ENCODE measurements at places on chromosomes 7 and 10.

DNA sequence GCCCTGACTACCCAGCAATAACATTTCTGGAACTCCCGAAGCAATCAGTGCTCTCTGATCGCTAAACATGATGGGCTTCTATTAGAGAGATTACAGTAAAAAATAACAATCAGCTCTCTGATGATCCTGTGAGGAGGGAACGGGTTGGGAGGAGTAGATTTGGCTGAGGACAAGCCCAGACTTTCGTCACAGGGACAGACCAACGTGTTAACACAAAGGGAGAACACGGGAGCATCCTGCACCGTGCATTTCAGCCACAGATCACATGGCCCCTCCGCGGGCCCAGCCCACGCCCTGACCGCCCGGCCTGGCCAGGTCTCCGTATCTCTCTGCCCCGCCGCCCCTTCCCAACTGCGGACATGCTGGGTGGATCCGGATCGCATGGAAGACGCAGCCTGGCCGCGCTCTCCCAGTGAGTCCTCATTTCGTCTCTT, 95.0 kb upstream of the AGBL3 start:
- no peak for DNase-seq

DNA sequence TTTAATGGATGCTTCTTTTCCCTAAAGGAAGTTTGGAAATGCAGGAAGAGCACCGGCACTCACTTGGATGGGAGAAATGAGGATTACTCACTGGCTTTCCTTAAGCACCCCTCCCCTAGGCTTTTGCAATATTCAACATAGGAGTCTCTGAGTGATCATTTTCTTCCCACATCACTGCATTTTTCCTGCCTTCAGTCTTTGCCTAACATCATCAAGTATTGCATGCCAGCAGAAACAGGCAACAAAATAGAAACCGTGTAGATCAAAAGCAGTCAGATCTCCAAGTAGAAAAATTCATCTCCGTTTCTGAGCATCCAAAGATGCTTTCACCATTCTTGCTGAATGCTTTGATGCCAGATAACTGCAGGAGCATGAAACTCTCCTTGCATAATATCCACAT, 119.9 kb downstream of the ADCYAP1R1 start:
- no peak for DNase-seq

- DNase-seq: no peak
Measured at GRCh38 chr10:91694170-91694794, 61.4 kb upstream of the PPP1R3C start.

- DNase-seq: peak; percentile 23
Measured at GRCh38 chr7:142391191-142391992, 133.5 kb upstream of the PRSS58 start.

DNA sequence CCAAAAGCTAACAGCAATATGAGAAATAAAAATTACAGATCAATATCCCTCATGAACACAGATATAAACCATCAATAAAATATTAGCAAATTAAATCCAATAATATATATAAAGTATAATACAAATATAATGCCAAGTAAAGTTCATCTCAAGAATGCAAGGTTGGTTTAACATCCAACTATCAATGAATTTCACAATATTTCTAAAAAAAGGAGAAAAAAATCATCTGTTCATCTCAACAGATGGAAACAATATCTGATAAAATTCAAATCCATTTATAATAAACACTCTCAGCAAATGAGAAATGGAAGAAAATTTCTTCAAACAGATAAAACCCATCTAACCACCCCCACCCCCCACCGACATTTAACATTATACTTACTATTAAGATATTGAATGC, 86.9 kb downstream of the SIRT1 start:
- no peak for DNase-seq

- DNase-seq: no peak
Measured at GRCh38 chr10:30662814-30663213, 33.3 kb upstream of the LYZL2 start.

- DNase-seq: peak; percentile 18
Measured at GRCh38 chr10:110364531-110364937, 59.8 kb upstream of the SMNDC1 start.

DNA sequence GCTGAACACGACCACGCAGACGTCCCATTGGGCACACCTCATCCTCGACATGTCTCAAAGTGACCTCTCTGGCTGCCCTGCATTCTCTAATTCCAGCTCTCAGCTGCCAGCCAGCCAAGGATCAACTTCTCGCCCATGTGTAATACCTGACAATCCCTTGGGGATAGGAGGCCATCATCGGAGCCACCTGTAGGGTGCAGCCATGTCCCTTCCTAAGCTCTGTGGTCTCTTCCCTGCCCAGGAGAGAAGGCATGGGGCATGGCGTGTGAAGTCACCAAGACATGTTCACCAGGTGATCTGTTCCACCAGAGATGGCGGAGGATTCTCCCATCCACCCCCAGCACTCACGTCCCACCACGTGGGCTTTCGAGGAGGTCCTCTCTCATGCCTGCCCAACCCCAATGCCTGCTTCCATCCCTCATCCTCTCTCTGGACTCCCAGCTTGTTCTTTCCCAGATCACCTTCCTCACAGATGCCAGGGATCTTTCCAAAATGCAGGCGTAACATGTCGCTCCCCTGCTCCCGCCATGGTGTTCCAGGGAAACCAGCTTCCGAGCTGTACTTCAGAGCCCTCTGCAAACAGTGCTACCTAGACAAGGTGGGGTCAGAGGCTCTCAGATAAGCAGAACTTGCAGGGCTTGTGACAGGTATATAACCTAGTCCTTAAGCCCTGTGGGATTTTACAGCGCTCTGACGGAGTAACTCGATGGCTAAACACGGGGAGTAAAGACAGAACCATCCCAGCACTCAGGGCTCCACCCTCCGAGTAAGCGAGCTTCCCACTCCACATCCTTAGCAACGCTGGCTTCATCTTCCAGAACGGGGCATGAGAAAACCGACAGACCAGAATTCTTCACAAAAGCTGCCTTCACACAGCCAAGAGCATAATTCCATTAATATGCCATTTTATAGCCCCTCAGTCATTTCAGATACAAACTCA, 41.1 kb downstream of the BRI3 start:
- no peak for DNase-seq

- DNase-seq: no peak
Measured at GRCh38 chr10:77355844-77356243, 281.8 kb downstream of the KCNMA1 start.

- DNase-seq: no peak
Measured at GRCh38 chr7:151426904-151427704, 12.8 kb downstream of the CRYGN start.

DNA sequence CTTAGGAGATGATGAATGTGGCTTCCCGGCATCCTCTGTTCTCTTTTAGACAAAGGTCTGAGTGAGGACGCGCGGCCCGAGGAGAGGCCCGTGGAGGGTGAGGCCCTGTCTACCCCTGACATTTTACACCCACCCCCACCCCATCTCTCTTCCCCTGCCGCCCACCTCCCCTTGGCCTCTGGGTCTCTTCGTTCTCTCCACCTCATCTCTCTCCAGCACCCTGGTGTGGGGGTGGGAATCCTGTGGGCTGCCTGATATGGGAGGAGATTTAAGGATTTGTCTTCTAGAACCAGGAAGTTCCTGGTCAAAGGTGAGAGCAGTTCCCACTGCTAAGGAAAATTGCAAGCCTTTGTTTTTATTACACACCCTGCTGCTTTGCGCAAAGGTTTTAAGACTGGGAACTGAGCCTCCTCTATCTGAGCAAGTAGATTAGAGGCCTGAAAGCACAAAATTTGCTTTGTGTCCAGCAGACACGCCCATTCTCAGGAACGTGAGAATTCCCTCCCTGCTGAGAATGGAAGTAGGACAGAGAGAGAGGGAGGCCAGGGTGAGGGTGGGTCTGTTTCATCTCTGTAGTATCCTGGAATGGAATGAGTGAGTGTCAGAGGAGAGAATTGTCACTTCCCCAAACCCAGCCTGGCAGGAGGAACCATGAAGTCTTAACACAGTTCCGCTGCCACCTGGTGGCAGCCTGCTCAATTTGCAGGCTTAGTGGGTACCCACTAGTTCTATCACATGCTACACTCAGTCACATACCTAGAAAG, 91.2 kb downstream of the GTF2IRD1 start:
- DNase-seq: peak; percentile 9

DNA sequence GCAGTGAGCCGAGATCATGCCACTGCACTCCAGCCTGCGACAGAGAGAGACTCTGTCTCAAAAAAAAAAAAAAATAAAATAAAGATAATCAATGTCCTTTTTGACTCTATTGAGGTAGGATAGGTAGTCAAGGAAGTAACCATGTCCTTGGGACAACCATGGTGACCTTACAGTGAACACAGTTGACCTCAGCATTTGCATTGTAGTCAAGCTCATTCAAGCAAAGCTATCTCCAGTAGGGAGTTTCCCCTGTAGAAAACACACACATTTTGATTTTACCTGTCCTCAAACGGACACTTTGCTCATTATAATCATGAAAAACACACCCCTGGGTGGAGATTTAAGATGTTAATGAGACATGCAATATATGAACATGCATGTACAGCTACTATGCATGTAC, 171.7 kb downstream of the KIF20B start:
- no peak for DNase-seq

GRCh38 chr10:71754562-71754961, 18.8 kb downstream of the VSIR start:
- DNase-seq: no peak

- no peak for DNase-seq
Measured at GRCh38 chr10:123742751-123743440, 76.7 kb downstream of the GPR26 start.

- DNase-seq: no peak
Measured at GRCh38 chr10:17174626-17175025, 26.8 kb downstream of the TRDMT1 start.

DNA sequence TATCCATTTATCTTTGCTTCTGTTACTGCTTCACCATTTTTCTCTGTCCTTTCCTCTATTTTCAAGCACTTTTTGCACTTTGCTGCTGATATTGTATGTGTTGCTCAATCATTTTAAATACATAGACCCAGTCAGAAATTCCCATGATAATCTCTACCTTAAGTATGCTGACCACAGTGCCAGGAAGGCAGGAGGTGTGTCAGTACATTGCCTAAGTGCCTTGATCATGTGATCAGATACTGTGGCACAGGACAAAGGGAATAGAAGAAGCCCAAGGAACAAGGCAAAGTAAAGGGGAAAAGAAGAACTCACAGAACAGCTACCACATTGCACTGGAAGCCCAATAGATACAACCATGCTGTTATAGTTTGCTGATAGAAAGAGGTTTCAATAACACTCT, 53.7 kb upstream of the CD36 start:
- DNase-seq: no peak

- DNase-seq: no peak
Measured at GRCh38 chr7:1933066-1933750, 263.1 kb downstream of the ELFN1 start.

DNA sequence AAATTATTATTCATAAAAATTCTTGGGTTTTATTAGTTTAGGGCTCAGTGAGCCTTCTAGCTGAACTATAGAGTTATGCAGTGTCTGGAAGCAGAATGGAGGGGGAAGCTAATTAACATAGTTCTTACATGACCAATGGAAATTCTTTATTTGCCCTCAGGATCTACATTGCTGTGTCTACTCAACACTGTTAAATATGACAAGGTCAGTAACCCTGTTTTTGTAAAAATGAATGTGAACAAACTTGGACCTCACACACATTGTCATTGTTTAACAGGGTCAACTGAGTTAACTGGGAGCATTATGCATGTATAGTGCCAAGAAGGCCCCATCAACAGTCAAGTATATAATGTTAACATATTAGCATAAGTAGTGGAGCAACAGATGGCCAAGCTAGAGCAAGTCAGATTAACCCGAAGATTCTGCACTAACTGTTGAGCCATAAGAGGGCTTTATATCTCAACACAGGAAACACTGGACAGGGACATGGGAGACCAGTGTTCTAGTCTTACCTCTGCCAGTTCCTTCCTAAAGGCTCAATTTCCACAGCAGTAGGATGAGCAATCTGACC, 122.5 kb upstream of the SEM1 start:
- no peak for DNase-seq

DNA sequence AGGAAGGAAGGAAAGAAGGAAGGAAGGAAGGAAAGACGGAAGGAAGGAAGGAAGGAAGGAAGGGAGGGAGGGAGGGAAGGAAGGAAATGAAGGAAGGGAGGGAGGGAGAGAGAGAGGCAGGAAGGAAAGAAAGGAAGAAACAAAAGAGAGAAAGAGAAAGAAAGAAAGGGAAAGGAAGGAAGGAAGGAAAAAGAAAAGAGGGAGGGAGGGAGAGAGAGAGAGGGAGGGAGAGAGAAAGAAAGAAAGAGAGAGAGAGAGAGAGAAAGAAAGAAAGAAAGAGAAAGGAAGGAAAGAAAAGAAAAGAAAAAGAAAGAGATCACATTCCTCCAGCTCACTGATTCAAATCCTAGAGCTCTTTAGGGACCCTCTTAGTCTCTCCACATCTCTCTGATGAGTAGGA, 24.7 kb downstream of the ELN start:
- no peak for DNase-seq

DNA sequence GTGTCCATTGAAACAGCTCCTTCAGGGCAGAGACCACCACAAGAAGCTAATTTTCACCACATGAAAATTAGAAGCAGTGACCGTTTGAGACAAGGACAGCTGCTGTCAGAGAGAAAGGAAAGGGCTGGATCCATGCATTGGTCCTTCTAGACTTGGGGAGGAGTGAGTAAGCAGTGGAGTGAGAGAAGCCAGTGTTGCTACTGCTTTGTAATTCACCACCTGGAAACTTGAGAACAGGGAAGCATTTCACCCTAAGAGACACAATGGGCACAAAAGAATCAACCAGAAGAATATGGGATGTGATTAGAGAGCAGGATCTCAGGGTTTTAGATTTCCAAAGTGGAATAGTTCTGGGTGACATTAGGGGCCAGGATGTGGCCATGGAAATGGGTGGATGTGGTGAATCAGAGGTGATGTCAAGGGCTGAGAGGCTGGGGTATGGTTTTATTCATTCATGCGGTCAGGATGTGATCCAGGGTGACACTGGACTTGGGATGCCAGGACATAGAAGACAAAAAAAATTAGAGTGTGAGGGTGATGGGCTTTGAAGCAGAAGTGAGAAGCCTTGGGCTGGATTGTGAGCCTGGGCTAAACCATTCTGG, 61.6 kb downstream of the DENND11 start:
- DNase-seq: no peak

DNA sequence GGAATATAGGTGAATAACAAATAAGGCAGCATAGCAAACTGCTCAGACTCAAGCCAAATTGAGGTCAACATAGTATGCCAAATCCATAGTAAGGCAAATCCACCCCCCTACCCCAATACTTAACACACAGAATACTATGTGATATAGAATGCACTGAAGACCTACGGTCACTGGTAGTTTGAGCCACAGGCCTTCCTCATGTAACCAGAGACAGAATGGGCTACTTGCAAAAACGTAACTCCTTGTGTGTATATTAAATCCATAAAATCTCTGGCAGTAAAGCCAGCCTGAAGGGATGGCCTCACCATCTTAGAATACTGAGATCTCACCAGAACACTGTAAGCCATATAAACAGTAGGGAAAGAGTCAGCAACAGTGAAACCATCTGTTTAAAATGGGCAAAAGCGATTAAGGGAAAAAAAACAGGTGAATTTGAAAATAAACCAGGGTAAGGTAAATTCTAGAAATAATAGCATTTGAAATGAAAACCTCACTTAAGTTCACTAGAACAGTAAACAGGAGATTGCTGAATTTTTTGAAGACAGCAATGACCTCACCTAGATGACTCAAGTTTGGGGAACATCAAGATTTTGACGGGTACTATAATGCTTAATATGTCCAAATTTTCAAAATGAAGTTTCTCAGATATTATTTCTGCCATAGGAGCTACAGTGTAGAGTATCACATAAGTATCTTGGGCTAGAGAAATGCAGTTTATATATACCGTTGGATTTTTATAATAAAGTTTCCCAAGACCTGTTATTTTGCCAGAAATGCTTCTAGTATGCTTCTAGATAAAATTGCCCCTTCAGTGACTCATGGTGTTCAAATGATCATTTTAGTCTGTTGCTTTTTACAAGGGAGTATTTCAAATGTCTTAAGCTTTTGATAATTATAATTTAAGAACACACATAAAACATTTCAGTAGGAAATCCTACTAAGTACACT, 13.9 kb downstream of the HNRNPA2B1 start:
- no peak for DNase-seq

Measured in stimulated activated CD8-positive, alpha-beta memory T cell treated with anti-CD3 and anti-CD28 coated beads, Interleukin-2, amount 100 ng/mL, for 48 hours (primary cell).